Esophagus mucosa (tissue), 1 donor: ENCODE measurements at places on chromosomes 16 and 17. TPM values are rescaled to one million over a fixed set of nuclear protein-coding genes. Genes with fewer than 3 reads are reported as not detected.

- ATAC-seq: no peak
Observed at GRCh38 chr16:47956916-47957315, 198.9 kb downstream of the ABCC12 start.

- peak; percentile 3 for ATAC-seq
Observed at GRCh38 chr17:3556916-3557767, 470 bp downstream of the TRPV3 start.

DNA sequence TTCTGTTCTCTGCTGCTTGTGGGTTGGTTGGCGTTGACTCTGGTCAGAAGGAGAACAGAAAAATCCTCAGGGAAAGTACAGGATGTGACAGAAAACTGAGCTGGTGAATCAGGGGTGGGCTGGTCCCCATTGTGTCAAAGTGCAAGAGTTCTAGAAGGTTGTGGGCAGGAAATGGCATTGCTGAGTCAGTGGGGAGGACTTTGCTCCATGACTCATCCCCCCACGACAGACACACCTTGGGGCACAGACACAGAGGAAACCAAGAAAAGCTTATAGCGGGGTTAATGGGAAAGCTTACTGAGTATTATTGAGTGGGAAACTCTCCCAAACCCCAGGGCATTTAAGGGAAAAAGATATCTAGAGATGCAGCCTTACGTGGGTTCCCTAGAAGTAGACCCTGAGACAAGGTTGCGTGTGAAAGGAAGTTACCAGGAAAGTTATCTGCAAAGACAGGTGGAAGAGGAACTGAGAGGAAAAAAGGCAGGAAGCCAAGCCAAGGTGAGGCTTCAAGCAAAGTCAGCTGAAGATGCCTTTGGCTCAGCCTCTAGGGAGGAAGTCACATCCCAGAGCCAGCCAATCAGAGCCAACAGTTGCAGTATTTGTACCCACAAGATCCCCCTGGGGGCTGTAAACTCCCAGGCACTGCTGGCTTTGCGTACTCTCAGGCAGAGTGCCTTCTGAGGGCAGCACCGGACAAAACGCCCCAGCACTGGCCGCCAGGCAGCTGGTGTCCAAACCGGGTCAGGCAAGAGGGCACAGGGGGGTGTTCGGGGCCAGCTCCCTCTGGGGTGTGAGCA lies 86.4 kb downstream of the FOXL1 start:
- peak; percentile 96 for ATAC-seq

DNA sequence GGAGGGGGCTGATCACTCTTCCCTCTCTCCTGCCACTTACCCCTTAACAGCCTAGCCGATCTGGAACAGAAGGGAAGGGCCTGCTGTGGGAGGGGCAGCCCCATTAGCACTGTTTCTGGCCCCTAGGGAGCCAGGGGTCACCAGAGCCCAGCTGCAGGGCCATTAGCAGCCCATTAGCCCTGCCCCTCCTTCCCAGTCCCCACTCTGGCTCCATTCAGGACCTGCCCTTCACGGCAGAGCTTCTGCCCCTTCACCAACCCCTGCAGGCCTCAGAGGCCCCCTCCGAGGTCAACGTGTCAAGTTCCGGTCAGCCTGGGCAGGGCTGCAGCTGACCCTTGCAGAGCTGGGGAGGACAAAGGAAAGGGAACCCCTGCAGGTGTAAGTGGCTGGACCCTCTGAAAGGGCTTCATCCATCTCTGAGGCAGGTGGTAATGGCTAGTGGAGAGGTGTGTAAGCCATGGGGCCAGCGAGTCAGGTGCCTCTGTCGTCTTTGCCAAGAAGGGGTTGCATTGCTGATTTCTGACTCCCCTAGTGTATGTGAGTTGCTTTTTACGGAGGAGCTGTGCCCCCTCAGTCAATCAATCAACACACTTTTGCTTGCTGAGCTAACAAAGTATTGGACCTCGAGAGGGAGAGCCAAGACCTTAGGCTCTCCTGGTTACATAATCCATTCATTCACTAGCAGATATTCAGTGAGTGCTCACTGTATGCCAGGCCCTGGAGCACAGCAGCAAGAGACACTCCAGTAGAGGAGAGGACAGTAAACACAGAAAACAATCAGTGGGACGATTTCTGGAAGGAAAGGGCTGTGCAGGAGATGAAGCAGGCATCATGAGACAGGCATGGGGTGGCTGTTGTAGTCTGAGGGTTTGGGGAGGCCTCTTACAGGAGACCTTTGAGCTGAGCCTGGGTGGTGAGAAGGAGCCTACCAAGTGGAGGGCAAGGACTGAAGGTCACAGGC lies 18.2 kb upstream of the KCNJ12 start:
- no peak for ATAC-seq

Gene TBC1D3I
- 0.68 TPM for total RNA-seq

Gene PRAC2
- not detected for total RNA-seq

Gene MYH1
- not detected for total RNA-seq

GRCh38 chr16:50169555-50170096 lies 16.5 kb downstream of the TENT4B start:
- no peak for ATAC-seq

Gene BAIAP2
- 111 TPM for total RNA-seq

Gene CD300C
- total RNA-seq: 0.16 TPM

- ATAC-seq: no peak
Observed at GRCh38 chr17:62689441-62690167, 62.1 kb downstream of the MRC2 start.

DNA sequence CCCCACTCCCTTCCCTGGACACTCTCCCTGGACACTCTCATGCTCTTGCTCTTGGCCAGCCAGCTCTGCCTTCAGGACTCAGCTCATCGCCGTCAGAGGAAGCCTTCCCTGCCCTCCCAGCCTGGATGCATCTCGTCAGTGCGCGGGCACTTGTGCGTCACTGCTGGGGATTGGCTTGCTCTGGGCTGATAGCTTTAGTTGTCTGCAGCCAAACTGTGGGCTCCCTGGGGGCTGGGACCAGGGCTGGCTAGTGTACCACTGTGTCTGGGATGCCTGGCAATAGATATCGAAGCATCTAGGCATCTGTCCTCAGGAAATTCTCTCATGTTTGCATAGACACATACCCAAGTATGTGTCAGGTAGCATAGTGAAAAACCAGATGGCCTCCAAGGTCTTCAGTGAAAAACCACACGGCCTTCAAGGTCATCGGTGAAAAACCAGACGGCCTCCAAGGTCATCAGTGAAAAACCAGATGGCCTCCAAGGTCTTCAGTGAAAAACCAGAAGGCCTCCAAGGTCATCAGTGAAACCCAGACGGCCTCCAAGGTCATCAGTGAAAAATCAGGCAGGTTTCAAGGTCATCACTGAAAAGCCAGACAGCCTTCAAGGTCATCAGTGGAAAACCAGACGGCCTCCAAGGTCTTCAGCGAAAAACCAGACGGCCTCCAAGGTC lies 72.0 kb downstream of the CMIP start:
- no peak for ATAC-seq

DNA sequence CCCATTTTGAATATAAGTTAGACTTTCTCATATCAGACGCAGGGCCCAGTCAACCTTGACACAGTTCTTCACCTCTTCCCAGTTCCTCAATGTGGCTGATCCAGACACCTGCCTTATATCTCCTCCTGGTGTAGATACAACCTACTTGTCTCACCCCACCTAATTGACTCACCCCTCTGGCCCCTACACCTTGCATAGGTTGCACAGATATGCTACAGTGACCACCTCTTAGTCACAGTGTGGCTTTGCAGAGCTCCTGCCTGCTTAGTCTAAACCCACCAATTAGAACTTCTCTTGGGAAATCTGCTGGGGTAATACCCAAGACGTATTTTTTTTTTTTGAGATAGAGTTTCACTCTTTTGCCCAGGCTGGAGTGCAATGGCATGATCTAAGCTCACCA lies 16.8 kb downstream of the CHP2 start:
- peak; percentile 73 for ATAC-seq
